ENCODE measurements at places on chromosomes 12 and 14.
A peak's percentile ranks its signal among the peaks of the same experiment; 100 is the strongest.

DNA sequence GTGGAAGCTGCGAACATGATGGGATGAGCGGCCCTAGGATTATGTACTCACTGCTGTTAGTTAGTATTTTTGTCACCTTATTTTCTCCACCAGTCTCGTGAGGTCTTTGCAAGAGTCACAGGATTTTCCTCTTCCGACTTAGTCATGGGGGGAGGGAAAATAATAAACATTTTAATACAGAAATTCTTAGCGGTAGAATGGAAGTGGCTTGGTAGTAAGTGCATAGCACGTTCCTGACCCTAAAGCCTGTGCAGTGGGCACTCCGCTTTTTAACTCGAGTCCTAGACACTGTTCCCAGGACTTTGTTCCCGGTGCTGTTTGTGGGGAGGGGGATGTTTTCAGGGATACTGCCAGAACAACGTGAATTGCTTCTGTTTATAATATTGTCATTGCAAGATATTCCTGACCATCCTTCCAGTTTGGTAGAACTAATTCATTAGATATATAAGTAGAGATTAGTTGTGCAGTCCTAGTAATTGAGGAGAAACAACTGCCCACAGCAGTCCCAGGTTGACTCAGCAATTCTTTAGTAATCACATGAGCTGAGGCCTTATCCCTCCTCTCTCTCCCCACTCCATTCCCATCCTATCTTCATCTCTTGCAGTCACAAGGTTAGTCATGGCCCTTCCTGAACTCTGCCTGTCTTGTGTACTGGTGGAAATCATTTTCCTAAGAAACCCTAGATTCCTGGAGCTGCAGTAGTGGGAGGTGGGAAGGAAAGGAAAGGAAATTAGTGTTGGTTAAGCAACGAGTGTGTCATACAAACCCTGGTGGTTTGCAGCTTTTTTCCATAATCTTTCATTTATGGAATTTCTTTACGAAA lies 799 bp downstream of the SLC38A6 start:
- DNase-seq, result peak; percentile 43

DNA sequence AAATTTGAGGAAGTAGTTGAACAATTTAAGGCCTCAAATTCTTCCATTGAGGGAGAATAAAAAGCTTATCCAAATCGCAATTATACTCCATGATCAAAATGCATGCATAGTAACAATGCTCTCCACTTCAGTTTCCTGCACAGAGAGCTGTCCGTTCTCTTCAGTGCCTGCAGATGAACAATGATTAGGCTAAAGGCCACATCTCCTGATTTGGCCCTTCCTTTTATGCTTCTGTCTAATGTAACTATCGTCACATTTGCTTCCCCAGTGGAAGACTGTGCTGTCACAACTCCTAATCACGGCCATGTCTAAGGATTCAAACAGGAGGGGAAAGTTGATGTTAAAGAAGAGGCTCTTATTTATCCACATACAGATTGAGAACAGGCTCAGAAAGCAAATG lies 113.6 kb upstream of the NPAS3 start:
- DNase-seq, result no peak

- no peak for DNase-seq
Observed at GRCh38 chr12:90020014-90020413, 311.4 kb upstream of the ATP2B1 start.

DNA sequence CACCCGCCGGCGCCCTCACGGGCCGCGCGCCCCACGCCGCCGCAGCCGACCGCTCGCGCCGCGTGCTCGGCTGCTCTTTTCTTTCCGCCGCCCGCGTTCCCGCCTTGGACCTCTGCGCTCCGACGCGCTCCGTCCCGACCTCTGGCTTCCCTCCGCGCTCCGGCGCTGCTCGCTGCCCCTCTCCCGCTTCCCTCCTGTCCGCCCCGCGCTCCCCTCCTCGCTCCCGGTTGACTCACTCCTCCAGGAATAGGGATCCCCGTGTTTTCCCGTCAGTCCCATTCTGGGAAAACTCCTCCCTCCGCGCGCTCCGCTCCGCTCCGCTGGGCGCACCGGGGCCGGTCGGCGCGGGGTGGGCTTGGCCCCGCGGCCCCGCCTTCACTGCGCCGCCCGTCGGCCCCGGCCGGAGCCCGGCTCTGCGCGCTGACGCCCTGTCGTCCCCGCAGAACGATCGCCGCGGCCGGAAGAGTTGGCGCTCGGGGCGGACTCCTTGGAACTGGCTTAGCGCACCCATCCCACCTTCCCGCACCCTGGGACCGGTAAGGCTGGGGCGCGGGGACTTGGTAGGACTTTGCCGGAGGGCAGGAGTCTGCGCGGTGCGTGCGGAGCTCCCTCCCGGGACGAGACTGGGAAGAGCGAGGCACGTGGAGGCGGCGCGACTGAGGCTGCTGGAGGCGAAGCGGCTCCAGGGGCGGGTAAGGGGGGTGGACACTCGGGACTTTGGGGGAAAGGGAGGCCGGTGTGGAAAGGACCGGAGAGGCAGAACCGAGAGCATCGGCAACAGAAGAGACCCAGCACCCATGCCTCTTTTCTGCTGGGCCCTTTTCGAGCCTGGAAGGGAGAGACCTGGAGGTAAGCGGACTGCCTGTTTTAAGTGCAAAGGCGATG lies 550 bp downstream of the TEAD4 start:
- DNase-seq, result no peak

DNA sequence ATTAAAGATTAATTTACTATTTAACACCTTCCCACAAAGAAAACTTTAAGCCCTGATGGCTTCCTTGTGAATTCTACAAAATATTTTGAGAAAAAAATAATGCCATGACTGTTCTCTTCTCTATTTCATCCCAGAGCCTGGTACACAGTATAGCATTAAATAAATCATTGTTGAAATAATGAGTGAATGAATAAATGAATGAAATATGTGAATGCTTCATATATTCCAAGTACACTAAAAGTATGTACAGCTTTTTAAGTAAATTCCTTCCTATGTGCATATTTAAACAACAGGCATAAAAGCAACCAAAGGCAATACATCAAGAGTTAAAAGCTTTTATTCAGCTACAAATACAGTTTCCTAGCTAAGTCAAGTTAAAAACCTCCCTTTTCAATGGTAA lies 144.9 kb upstream of the CCDC196 start:
- DNase-seq, result no peak

- DNase-seq, result no peak
Observed at GRCh38 chr12:72010356-72010755, 71.7 kb downstream of the TPH2 start.

GRCh38 chr14:53896726-53897125 lies 59.9 kb downstream of the BMP4 start:
- no peak for DNase-seq

DNA sequence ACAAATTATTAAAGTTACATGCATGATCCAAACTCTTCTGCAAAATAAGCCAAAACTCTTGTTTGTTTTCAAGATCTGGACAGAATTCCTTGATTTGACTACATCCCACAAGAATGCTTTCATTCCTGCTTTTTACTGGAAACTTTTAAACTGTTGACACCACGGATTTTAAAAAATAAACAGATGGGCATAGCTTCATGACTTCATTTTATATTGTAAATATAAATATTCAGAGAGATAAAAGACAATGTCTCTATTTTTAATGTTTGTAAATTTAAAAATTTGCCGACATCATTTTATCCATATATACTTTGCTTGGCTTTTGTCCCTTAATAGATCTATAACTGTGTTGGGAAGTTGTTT lies 134.3 kb upstream of the DCN start:
- no peak for DNase-seq

GRCh38 chr14:22630486-22630885 lies 13.7 kb downstream of the OR6J1 start:
- DNase-seq, result no peak

DNA sequence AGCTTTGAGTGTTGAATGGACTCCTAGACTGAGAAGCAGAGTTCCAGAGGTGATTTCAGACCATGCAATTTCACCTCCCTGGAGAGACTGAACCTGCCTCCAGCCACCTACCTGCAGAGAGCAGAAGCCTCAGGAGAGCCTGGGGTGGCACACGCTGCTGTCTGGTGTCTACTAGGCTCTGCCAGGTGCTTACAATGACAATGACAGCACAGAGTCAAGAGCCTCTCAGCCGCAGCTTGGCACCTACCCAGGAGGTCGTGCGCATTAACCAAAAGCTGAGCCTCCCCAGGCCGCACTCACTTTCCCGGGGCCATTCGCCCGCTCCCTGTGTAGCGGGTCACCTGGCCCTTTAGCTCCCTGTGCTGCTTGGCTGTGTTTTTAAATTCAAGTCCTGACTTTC lies 63.2 kb downstream of the TESC start:
- DNase-seq, result no peak

DNA sequence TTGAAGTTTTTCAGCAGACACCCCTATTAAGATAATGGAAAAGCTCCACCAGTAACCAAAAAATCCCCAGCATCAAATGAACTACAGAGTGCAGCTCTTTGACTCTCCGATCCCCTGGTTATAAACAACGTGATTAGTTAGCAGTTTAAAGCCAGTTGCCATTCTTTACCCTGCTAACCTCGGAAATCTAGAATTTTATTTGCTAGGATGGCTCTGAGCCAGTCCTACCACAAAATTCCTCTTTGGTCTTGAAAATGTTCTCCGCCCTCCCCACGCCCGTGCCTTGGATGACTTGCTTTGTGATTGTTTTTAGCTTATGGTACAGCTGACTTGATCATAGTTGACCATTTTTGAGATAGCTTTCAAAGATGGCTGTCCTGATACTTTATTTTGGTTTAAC lies 1.2 kb downstream of the KLHDC2 start:
- DNase-seq, result peak; percentile 2

All from activated CD4-positive, alpha-beta T cell treated with anti-CD3 and anti-CD28 coated beads, Interleukin-10, Interleukin-2, amounts not matched to agents 100 ng/mL and 50 ng/mL, durations not matched to agents 16 hours and 8 hours (primary cell).